Renal cortex interstitium (tissue), 15 donors: ENCODE measurements at places on chromosomes 12 and 14. TPM values are rescaled to one million over a fixed set of nuclear protein-coding genes. Genes with fewer than 3 reads are reported as not detected.

Gene OR6C2
- not detected for polyA plus RNA-seq

Gene GPR162
- 37.4 TPM for polyA plus RNA-seq

Gene PMCH
- polyA plus RNA-seq, result 0.45 TPM

Gene KRT74
- polyA plus RNA-seq, result not detected

Gene SOCS2
- 32.6 TPM for polyA plus RNA-seq

Gene SERPINA5
- 10.1 TPM for polyA plus RNA-seq

Gene GNB3
- polyA plus RNA-seq, result 5.9 TPM

Gene CKAP4
- polyA plus RNA-seq, result 128 TPM

Gene APAF1
- polyA plus RNA-seq, result 40.5 TPM

Gene CPNE8
- polyA plus RNA-seq, result 10.3 TPM

Gene NANOG
- 0.17 TPM for polyA plus RNA-seq

Gene GDF3
- 0.83 TPM for polyA plus RNA-seq

Gene KLRC3
- polyA plus RNA-seq, result not detected

Gene RAPGEF3
- polyA plus RNA-seq, result 41.0 TPM

Gene ZFP36L1
- polyA plus RNA-seq, result 258 TPM

Gene RNASE7
- 0.40 TPM for polyA plus RNA-seq

Gene PTPRB
- 17.9 TPM for polyA plus RNA-seq

Gene ITGB7
- 1.5 TPM for polyA plus RNA-seq

Gene TBX5
- not detected for polyA plus RNA-seq

Gene GPR135
- polyA plus RNA-seq, result 3.8 TPM

Gene LTBP2
- 6.0 TPM for polyA plus RNA-seq
